Upper lobe of right lung (tissue), 1 donor: ENCODE measurements at places on chromosomes 3 and 15.
A peak's percentile ranks its signal among the peaks of the same experiment; 100 is the strongest.

GRCh38 chr3:193943200-193943599 lies 192.7 kb upstream of the HES1 start:
- DNase-seq, result no peak

- DNase-seq, result no peak
These were observed 18.9 kb downstream of the PIF1 start for GRCh38 chr15:64806509-64806908.

GRCh38 chr3:73999501-73999900 lies 374.8 kb upstream of the PDZRN3 start:
- no peak for DNase-seq

DNA sequence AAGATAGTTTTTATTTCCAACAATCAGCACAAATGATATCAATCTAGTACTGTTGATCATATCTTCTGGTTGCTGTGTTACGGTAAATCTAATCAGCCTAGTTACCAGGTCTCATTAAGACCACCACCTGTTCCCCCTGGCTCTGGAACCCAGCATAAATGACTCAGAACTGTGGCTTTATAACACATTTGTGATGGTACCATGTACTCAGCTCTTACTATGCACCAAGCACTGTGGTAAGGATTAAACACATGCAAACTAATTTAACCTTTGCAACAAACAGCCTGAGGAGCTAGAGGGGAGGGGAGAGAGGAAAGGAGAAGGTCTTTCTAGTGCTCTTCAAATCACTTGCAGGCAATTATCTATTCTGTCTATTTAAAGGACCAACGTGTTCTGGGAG lies 173.9 kb upstream of the LMCD1 start:
- DNase-seq, result no peak

- no peak for DNase-seq
These were observed 85.9 kb downstream of the AQP9 start for GRCh38 chr15:58224068-58224467.

DNA sequence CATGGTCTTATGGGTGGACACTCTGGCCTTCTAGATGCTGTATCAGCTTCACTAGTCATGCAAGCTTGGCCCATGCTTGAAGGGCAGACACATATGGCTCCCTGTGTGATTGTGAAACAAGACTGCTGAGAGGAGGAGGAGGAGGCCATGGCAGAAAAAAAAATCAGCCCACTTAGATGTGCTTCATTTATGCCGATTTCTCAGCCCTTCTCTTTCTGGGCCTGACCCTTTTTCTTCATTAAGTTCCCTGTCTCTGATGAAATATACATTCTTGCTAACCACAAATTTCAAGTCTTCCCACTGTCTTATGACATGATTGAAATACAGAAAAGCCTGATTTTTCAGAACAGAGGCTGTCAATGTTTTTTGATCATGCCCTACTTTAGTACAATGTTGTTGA lies 213.0 kb upstream of the FEZF2 start:
- no peak for DNase-seq

DNA sequence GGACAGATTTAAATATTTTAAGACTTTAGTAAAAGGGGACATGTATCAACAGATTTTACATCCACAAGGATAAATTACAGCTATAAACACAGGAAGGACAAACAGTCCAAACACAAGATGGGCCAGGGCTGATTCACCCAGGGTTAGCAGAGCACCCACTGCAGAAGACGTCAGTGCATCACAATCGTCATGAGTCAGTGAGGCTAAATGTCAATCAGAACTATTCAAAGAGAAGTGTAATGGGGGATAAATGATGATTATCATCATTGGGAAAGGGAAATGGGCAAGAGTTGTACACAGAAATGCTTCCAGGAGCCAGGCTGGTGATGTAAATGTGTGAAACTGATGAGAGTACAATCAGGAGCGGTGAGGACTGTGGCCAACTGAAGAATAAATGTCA lies 226.8 kb downstream of the PLCL2 start:
- DNase-seq, result no peak

DNA sequence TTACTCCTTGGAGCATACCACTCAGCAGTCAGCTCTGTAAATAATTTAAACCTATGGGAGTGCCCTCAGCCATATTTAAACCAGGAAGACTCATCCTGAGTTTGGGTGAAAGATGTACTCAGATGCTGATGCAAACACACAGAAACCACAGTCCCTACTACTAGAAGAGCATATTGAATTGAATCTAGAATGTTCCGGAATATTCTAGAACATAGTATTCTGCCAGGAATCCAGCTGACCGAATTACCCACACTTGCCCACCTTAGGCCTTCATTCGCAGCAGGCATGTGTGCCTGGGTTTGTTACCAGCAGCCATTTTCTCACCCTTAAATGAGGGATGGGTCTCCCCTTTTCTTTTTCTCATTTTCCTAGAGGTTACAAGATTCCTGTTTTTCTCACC lies 202.4 kb upstream of the ICE2 start:
- no peak for DNase-seq

GRCh38 chr15:33699145-33699544 lies 269.2 kb upstream of the CHRM5 start:
- DNase-seq, result no peak

DNA sequence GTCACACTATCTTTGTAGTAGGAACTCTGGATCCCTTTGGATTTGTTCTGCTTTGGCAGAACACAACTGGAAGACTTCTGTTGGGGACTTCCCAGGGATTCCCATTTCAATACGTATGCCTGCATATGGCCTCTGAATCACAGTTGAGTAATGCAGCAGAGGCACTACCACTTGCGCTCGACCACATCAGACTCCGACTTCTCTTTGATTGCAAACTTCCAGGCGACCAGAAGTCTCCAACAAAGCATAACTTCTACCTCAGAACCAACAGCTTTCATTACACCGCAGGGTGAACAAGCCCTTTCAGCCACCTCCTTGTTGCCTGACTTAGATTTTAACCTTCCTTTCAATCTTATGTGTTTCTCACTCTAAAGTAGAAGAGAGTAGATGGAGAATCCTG lies 924.4 kb downstream of the IGSF11 start:
- no peak for DNase-seq

DNA sequence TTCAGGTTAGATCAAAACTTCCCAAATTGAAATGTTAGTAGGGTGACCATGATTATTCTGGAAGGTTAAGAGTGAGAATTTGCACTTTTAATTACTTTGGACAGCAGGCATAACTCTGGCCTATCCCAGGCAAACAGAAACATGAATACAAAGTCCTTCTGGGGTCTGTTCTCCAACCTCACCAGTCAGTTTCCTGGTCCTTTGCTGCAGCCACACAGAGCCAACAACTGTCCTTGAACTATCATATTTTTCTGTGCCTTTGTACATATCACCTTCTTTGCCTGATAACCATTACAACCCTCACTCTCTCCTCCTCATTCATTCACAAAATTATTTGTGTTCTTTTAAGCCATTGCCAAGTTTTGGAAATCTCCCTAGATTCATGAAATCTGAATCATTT lies 126.0 kb upstream of the GBE1 start:
- DNase-seq, result no peak

- DNase-seq, result no peak
These were observed 4.0 kb downstream of the TLE3 start for GRCh38 chr15:70093481-70094319.

DNA sequence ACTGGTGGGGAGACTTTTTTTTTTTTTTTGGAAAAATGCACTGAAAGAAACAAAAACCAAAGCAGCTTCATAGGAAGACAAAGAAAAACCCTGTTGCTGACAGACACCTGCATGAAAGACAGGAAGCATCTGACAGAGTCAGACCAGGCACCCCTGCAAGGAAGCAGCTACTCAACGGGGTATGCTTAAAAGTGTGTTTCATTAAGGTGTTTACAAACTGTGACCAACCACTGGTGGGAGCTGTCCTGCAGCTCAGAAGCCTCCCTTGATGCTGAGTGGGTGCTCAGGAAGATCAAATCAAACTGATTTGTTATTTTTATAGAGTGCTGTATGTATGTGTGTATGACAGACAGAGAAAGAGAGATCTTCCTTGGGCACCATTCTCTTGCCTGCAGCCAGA lies 34.7 kb upstream of the AGBL1 start:
- DNase-seq, result no peak

GRCh38 chr3:76997733-76998132 lies 42.2 kb upstream of the ROBO2 start:
- DNase-seq, result no peak

DNA sequence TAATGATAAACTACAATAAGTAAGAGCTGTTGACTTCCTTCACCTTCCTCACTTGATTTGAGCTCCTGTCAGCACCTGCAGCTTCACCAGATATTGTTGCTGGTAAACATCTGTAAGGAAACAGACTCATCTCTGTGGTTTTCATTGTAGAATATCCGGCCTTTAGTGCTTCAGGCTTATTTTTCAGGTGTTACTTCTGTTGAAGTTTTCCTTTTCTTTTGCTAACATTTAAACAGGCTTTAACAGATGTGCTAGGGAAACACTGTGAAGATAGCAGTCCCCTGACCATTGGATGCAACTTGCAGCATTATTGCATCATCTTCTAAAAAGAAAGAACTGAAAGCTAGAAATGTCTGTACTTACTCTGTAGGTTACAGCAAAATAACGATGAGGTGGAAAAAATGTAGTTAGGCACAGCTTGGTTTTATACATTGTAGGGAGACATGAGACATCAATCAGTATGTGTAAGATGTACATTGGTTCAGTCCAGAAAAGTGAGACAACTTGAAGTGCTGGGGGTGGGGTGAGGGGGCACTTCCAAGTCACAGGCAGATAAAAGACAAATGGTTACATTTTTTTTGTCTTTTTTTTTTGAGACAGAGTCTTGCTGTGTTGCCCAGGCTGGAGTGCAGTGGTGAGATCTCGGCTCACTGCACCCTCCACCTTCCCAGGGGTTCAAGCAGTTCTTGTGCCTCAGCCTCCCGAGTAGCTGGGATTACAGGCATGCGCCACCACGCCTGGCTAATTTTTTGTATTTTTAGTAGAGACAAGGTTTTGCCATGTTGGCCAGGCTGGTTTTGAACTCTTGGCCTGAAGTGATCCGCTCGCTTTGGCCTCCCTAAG lies 10.2 kb downstream of the EDEM1 start:
- DNase-seq, result no peak

DNA sequence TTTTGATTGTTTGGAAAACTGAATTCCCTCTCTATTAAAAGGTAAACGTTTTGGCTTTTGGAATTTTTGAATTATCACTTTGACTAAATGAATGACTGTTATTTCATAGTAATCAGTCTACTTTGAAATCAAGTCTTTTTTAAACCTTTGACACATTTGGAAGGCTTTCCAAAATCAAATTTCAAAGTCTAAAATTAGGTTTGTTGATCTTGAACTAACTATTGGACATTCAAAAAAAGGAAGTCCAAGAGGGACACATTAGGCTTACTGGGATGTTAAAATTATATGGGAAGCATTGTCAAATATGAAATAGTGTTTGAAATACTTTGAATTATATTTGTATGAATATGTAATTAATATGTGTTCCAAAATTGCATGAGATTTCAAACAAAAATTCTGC lies 45.2 kb upstream of the AADACL2 start:
- DNase-seq, result no peak

DNA sequence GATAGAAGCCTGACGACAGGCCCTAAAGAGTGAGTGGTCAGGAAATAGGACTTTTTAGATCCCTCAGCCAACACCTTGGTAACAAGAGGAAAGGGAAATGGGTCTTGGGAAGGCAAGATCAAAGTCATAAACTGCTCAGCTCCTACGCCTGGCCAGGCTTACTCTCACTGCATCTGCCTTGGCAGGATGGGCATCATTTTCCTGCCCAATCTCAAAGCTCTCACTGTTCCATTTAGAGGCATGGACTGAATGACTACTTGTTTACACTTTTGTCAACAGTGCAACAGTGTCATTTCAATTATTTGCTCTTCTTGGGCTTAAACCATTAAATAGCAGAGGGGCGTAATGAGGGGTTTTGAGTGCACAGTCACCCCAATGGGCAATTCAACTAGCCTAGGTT lies 808.7 kb downstream of the GRM7 start:
- no peak for DNase-seq

GRCh38 chr15:42344763-42345162 lies 14.5 kb upstream of the CAPN3 start:
- DNase-seq, result no peak

DNA sequence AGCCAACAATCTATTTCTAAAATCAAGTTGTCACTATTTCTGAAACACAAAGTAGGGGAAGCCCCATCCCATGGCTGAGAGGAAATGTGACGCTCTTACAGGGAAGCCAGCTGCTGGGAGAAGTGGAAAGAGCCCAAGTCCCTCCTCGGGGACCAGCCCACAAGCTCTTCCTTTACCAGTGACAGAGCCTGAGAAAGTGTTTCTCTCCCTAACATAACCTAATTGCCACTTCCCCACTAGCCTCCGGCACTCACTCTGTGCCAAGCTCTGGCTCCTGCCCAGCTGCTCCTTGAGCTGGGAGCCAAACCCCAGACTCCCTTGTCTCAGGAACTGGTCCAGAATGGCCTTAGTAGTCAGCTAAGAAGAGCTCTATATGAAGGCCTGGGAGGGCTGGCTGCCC lies 42.9 kb downstream of the TNFAIP8L3 start:
- DNase-seq, result peak; percentile 68

DNA sequence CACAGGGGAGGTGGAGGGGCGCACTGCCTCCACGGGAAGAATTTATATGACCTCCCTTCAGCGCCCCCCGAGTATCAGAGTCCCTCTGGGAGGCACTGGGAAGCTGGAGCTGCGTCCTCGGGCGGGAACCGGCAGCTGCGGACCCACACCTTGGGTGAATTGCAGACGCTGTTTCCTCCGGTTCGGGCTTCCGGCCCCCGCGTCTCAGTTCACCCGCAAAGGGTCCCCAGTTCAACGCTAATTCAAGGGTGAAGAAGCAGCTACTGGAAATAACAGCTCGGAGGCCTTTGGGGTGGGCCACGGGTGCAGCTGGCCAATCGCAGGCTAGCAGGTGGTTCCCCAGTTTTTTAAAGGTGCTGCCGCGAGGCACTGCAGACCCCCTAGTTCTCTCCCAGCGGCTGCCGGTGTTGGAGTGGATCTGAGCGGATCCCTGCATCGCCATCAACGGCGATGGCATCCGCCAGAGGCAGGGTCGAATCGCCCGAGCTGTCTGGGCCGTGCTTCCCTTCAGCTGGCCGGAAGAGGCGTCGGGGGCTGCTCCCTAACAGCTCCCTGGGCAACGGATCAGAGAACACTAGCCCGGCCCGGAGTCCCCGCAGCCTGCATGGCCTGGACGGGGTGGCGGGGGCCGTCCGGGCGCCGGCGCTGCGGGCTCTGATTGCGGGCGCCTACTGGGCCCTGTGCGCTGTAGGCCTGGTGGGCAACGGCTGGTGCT lies 19.4 kb upstream of the ADAMTS7 start:
- no peak for DNase-seq

DNA sequence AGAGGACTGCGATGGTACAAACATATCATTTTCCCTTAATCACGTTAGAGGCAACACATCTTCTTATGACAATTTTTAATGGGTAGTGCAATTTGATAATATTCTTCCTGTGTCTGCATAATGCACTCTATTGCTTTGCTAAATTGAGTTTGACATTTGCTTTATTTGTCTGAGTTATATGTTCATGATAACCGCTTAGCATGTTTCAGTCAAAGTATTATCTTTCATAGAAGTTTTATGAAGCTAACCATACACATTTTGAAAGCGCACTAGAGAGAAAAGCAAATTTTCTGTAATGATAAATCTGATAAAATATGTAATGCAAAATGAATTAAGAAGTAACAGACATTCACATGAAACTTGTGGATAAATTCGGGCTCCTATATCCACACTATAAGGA lies 1276.9 kb downstream of the ZPLD1 start:
- no peak for DNase-seq

- DNase-seq, result no peak
These were observed 89.1 kb upstream of the SLC2A2 start for GRCh38 chr3:171115667-171116066.
